GM19239 (cell line): ENCODE measurements at places on chromosomes 6 and 20.

DNA sequence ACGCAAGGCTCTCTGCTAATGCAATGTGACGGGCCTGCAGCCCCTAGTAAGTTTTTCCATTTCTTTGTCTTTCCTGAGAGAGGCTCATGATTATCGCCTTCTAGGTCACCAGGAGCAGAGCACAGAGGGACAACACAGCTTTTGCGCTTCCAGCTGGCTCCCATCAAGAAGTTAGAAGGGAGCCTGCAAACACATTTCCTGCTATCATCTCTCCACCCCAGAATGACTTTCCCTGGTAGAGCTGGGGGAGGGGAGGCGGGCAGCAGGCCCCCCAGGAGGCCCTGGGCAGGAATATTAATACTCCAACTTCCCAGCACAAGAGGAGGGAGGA lies 35.7 kb upstream of the CCDC167 start:
- DNase-seq: no peak

DNA sequence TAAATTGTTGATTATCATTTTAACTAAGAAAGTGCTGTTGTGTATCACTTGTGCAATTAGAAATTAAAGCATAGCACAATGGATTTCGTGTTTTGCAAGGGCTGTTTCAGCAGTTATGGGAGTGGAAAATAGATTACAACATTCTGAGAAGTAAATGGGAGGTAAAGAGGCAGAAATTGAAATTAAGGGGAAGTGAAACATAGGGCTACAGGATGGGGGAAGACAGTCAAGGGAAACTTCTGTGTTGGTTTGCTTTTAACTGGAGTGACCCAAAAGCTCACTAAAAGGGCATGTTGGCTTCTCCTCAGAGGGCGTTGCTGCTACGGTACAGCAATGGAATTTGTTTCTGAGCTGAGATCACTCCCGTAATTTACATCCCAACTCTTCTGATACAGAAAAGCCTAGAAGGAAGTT lies 147.5 kb downstream of the BCAS1 start:
- DNase-seq: no peak

DNA sequence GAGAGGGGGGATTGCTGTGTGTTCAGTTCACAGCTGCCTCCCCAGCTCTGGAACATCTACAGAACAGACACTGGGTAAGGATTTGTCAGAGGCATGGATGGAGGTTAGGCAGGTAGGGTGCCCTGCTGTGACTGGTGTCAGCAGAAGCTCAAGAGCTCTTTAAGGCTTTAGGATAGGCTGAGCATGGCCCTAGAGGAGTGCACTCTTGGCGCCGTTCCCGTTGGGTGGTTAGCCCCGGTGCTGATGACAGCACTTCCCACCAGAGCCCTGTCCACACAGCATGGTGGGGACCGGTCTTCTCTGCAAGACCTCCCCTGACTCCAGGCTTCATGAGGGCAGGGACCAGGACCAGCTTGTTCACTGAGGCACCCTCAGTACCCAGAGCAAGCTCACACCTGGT lies 262.0 kb downstream of the BMP7 start:
- no peak for DNase-seq

DNA sequence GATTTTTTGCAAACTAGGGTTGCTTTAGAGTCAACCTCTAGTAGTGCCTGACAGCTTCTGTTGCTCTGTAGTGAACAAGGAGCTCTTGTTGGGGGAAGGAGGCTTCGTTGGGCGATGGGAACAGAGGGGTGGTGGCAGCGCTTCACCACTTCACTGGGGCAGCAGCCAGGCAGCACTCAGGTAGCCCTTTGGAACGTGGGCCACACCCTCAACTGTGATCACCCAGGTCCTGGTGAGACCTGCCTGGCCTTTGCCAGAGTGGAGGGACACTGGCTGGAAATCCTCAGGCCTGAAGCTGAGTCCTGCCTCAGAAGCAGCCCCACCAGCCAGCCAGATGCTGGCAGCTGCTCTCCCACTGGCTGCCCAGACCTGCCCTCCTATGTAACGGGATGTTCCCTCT lies 10.4 kb upstream of the EDN3 start:
- DNase-seq: no peak

GRCh38 chr6:108563292-108563691 lies 2.6 kb downstream of the FOXO3 start:
- DNase-seq: no peak

DNA sequence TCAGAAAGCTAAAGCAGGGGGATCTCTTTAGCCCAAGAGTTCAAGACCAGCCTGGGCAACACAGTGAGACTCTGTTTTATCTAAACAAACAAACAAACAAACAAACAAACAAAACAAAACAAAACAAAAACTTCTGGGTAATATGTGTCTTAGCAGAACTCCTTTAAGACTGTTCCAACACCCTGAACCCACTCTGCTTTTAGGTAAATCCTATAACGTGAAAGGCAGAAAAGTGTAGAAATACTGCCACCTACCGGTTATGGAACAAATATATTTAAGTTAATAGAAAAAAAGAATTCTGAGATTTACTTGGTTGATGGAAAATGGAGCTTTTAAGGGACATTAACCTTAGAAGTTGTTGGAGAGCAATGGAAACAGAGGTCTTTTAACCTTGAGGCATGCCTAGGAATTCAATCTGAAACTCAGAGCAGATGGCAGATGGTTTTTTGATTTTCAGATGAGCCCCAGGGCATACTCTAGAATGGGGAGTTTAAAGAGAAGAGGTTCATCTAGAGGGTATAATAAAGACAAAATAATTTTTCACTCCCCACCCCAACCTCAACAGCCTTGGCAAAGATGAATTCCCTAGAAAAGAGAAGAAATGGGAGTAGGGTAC lies 38.5 kb downstream of the SOD2 start:
- DNase-seq: peak; percentile 20
